K562 (cell line): ENCODE measurements at places on chromosomes 11 and 22. TPM values are rescaled to one million over a fixed set of nuclear protein-coding genes. Genes with fewer than 3 reads are reported as not detected.
A peak's percentile ranks its signal among the peaks of the same experiment; 100 is the strongest.

DNA sequence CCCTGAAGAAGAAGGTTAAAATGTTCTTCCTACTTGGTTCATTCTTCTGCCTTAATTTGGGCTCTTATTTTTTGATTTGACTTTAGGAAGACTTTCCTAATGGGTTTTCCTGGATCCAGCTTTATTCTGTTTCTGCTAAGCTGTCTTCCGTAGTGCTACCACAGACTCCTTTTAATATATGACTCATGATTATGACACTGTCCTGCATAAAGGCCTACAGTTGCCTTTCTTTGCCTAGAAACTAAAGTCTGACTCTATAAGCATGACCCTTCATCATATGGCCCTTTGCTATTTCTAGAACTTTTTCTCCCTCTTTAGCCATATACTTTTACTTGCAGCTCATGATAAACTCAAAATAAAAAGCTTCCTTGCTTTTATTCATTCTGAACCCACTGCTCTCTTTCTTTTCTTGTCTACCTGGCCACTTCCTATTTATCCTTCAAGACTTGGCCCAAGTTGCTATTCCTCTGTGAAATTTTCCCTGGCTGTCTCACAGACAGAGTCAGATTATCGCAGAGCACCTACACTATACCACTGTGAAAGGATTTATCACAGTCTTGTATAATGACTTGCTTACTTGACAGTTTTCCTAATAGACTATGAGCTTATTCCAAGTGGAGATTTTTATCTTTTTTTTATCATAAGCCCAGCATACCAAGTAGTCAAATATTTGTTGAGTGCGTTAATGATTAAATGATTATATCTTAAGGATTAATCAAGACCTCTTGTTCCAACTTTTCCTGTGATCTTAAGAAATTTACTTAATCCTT is 24.7 kb downstream of the TBCEL start:
- H3K27ac ChIP-seq = no peak overlapping the region
- H3K4me3 ChIP-seq = no peak overlapping the region
- DNase-seq = no peak
- H3K36me3 ChIP-seq = no peaks in the 10 kb centered on the region
- no peaks in the 10 kb centered on the region for H3K27me3 ChIP-seq

GRCh38 chr11:121099885-121100284 is 1.2 kb upstream of the TECTA start:
- no peak for DNase-seq
- H3K4me3 ChIP-seq = no peak overlapping the region
- H3K4me1 ChIP-seq = no peaks in the 10 kb centered on the region
- H3K27me3 ChIP-seq = peaks cover 4% of the 10 kb centered on the region; the same call in 2 of the 3 replicates
- H3K27ac ChIP-seq = no peak overlapping the region

The UBQLN3 gene
- 0.07 TPM in 1 of 2 replicates, not detected in the other for total RNA-seq

DNA sequence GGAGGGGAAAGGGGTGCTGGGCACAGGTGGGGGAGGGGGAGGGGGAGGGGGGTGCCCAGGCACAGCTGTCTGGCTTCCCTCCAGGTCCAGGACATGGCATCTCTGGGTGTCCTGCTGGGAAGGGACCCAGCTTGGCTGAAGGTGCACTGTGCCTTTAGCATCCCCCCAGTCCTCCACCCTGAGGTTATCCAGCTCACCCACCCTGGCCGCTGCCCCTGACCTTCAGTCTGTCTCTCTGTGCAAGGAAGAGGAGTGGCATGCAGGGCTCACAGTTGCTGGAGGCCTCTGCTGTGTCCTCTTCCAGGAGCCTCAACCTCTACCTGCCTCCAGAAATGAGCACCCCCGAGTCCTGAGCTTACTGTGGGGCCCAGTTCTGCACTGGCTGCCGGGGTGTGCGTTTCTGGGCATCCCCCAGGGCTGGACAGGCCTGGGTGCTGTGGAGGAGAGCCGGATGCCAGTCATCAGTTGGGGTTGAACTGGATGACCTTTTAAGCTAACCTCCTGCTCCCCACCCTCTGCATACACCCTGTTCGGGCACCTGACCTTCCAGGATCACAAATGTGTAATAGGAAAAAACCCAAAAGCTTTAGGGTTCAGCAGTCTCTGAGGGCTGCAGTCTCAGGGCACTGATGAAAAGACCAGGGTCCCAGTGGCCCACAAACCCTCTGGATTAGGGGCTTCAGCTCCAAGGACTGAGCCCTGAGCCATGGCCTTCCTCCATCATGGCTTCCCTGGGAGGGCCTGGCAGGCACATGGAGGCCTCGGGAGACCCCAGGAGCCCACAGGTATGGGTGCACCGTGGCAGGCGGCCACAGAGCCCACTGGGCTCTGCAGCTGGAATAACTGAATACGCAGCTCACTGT is 9.6 kb upstream of the CTSD start:
- H3K27ac ChIP-seq = peak overlapping the region; percentile 25; the same call in 2 of the 3 replicates
- peaks cover 23% of the 10 kb centered on the region for H3K4me1 ChIP-seq
- H3K27me3 ChIP-seq = no peaks in the 10 kb centered on the region
- no peak overlapping the region for H3K4me3 ChIP-seq
- no peak for DNase-seq

DNA sequence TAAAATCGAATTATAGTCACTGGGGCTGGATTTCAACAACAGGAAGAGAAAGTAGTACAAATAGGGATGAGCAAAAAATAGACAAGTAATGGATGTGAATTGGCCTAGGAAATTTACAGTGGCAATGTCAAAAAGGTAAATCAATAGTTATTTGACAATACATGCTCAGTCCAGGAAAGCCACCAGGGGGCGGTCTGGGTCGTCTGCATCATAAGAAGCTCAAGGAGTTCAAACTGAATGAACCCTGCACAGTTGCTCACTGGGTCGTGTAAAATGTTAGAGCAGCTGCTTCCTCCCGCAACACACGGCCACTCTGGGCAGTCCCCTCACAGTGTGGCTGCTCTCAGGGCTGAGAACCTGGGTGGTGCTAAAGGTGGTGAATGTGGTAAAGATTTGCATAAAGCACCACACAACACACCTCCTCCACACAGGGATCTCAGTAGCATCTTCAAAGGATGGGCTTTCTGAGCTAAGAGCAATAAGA is 85.9 kb downstream of the ZNF280B start:
- H3K4me1 ChIP-seq = no peaks in the 10 kb centered on the region
- no peak overlapping the region for H3K4me3 ChIP-seq
- peaks cover 31% of the 10 kb centered on the region for H3K27me3 ChIP-seq

DNA sequence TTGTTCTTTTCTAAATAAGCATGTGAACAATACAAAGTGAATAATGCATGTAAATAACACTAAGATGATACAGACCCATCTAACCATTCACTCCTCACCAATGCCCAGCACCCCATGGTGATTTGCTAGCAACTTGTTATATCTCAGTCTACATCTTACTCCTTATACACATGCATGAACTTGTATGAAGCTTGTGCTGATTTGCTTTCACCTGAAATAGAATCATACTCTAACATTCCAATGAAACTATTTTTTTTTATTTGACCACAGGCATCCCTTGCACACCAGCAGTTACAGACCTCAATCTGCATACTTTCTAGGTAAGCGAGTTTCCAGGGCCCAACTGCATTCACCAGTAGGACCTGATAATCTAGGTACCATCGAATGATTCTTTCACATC is 873.6 kb downstream of the OPCML start:
- DNase-seq = no peak
- no peaks in the 10 kb centered on the region for H3K27me3 ChIP-seq
- no peak overlapping the region for H3K4me3 ChIP-seq

The MS4A12 gene
- not detected in 2 replicates for total RNA-seq

DNA sequence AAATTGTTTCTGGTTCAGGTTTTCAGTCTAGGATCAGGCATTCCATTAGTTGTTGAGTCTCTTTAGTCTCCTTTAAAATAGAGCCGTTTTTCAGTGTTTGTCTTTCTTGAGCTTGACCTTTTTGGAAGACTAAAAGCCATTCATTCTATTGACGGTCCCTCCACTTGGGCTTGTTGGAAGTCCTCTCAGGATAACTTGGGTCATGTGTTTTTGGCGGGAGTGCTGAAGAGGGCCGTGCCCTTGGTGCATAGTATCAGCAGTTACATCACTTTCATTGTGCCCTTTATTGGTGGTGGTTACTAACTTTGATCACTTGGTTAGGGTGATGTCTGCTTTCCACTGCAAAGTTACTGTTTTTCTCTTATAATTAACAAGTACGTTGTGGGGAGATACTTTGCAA is 20.8 kb downstream of the CECR2 start:
- H3K4me3 ChIP-seq = no peak overlapping the region
- no peaks in the 10 kb centered on the region for H3K36me3 ChIP-seq
- no peak for DNase-seq
- peaks cover 35% of the 10 kb centered on the region for H3K27me3 ChIP-seq
- no peaks in the 10 kb centered on the region for H3K4me1 ChIP-seq

DNA sequence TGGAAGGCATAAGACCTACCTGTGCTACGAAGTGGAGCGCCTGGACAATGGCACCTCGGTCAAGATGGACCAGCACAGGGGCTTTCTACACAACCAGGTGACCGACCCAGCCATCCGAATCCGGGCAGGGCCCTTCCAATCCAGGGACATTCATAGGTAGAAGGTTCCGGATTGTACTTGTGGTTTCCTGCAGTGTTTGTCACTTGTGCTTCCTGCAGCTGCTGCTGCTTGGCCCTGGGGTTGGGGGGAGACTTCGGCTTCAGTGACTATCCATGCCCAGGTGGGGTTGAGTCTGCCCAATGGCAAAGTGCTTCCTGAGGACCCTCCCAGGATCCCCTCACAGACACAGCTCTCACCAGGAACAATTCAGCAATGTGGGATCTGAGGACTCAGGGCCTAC is 2.2 kb downstream of the APOBEC3A start:
- peaks cover 11% of the 10 kb centered on the region for H3K27me3 ChIP-seq
- peaks cover 3% of the 10 kb centered on the region; the same call in 2 of the 3 replicates for H3K4me1 ChIP-seq
- H3K36me3 ChIP-seq = no peaks in the 10 kb centered on the region
- no peak for DNase-seq
- no peak overlapping the region for H3K4me3 ChIP-seq
- H3K27ac ChIP-seq = no peak overlapping the region

GRCh38 chr11:88105951-88106350 is 69.3 kb downstream of the RAB38 start:
- H3K4me1 ChIP-seq = no peaks in the 10 kb centered on the region
- no peak for DNase-seq
- H3K36me3 ChIP-seq = no peaks in the 10 kb centered on the region

The TRIM66 gene
- 5.9 and 6.7 TPM in 2 replicates for total RNA-seq

The ABCC8 gene
- 0.27 TPM in 1 of 2 replicates, not detected in the other for total RNA-seq

- no peak overlapping the region for H3K4me3 ChIP-seq
- no peak overlapping the region for H3K27ac ChIP-seq
- H3K4me1 ChIP-seq = peaks cover 3% of the 10 kb centered on the region; the same call in 1 of the 2 replicates
- H3K36me3 ChIP-seq = no peaks in the 10 kb centered on the region
These were observed 14.7 kb downstream of the APOL3 start for GRCh38 chr22:36145881-36146280.

DNA sequence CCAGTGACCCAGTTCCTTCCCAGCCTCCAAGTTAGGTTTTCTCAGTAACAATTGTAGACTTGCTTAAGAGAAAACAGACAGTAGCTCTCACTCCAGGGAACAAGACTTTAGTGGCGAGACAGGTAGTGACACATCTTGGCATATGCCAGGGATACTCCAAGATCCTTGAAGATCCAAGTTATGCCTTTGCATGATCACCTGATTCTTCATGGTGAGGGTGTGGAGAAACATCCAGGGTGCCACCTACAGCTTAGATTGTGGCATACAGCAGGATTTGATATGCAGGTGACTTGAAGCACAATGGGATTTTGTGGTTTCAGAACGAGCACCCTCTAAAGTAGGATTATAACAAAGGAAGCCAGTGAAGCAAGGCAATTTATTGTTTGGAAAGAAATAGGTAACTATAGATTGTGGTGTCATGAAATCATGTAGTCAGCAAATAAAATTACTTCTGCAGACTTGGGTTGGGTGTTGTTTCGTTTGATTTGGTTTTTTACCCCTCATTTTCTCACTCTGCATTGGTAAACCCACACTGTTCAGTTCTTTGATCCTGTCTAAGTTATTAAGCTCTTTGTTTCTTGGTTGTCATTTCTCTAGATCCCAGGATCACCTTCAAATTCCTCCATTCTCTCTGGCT is 9.2 kb downstream of the POU2AF3 start:
- no peak overlapping the region for H3K4me3 ChIP-seq
- H3K27me3 ChIP-seq = peaks cover 8% of the 10 kb centered on the region

GRCh38 chr11:66686801-66687750 is 9.4 kb upstream of the RBM4B start:
- H3K4me3 ChIP-seq = no peak overlapping the region
- H3K36me3 ChIP-seq = peaks cover 59% of the 10 kb centered on the region; the same call in 2 of the 3 replicates
- H3K27ac ChIP-seq = no peak overlapping the region
- H3K27me3 ChIP-seq = no peaks in the 10 kb centered on the region

- no peaks in the 10 kb centered on the region for H3K4me1 ChIP-seq
- H3K27ac ChIP-seq = no peak overlapping the region
- no peaks in the 10 kb centered on the region for H3K36me3 ChIP-seq
- no peaks in the 10 kb centered on the region for H3K27me3 ChIP-seq
These were observed 17.6 kb downstream of the SLC5A12 start for GRCh38 chr11:26704249-26704648.

GRCh38 chr11:118623269-118623655 is 15.8 kb downstream of the PHLDB1 start:
- H3K27me3 ChIP-seq = no peaks in the 10 kb centered on the region
- H3K4me1 ChIP-seq = peaks cover 53% of the 10 kb centered on the region
- no peak for DNase-seq
- H3K36me3 ChIP-seq = peaks cover 27% of the 10 kb centered on the region
- no peak overlapping the region for H3K27ac ChIP-seq
- no peak overlapping the region for H3K4me3 ChIP-seq

- no peaks in the 10 kb centered on the region for H3K27me3 ChIP-seq
- H3K27ac ChIP-seq = no peak overlapping the region
- H3K4me3 ChIP-seq = no peak overlapping the region
- H3K36me3 ChIP-seq = peaks cover 88% of the 10 kb centered on the region
These were observed 24.6 kb downstream of the PPIL2 start for GRCh38 chr22:21690401-21690801.

The OR10W1 gene
- not detected in 2 replicates for total RNA-seq

- no peak overlapping the region for H3K4me3 ChIP-seq
- no peak overlapping the region for H3K27ac ChIP-seq
- H3K27me3 ChIP-seq = no peaks in the 10 kb centered on the region; the same call in 2 of the 3 replicates
- no peaks in the 10 kb centered on the region for H3K36me3 ChIP-seq
- no peak for DNase-seq
- H3K4me1 ChIP-seq = no peaks in the 10 kb centered on the region
These were observed 39.3 kb downstream of the SGSM1 start for GRCh38 chr22:24845041-24845898.

- DNase-seq = no peak
- no peak overlapping the region for H3K27ac ChIP-seq
- H3K4me3 ChIP-seq = no peak overlapping the region
- H3K36me3 ChIP-seq = no peaks in the 10 kb centered on the region
- H3K27me3 ChIP-seq = no peaks in the 10 kb centered on the region
These were observed 113.4 kb upstream of the C11orf87 start for GRCh38 chr11:109308551-109308950.

The APOBEC3A gene
- not detected in 2 replicates for total RNA-seq

The TYR gene
- not detected in 2 replicates for total RNA-seq

The TREH gene
- not detected in 2 replicates for total RNA-seq

The GP1BB gene
- total RNA-seq = 139 and 162 TPM in 2 replicates

The CABP4 gene
- not detected in 2 replicates for total RNA-seq

The OR6T1 gene
- not detected in 2 replicates for total RNA-seq
